Activated CD8-positive, alpha-beta T cell treated with anti-CD3 and anti-CD28 coated beads for 36 hours (primary cell): ENCODE measurements at places on chromosomes 4 and X.

GRCh38 chrX:7586126-7586525, 256.8 kb upstream of the VCX start:
- DNase-seq = no peak

DNA sequence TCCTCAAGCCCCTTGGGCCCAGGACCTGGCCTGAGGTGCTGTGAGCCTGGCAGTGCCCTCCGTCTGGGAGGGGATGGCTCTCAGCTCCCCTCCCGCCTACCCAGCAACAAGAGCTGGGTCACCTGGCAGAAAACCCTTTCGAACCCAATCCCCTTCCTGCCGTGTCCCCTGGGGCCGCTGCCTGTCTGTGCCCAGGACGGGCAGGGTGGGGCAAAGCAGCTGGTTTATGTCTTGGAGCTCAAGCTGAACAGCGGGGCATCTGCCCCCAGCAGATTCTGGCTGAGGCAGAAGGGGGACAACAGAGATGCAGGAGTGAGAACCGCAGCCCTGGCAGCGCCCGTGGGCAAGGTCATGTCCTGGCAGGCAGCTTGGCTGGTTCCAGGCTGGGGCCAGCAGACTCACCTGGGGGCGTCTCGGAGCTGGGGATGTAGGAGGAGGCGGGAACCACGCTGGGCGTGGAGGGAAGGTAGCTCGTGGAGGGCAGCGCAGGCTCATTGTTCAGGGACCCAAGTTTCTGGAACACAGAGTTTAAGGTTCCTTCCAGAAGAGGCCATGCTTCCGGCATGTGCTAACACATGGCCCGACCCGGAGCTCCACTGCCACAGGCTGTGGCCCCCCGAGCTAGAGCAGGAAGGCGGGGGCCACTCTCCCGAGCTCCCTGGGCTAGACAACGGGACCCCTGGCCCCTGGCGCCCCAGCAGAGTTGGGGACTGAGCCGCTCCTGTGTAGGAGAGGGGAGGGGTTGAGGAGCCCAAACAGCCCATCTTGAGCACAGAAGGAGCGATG, 24.2 kb downstream of the NELFA start:
- no peak for DNase-seq

GRCh38 chr4:111388561-111388960, 756.7 kb upstream of the FAM241A start:
- no peak for DNase-seq

- DNase-seq = no peak
Measured at GRCh38 chrX:16155581-16156096, 11.6 kb upstream of the MAGEB17 start.

DNA sequence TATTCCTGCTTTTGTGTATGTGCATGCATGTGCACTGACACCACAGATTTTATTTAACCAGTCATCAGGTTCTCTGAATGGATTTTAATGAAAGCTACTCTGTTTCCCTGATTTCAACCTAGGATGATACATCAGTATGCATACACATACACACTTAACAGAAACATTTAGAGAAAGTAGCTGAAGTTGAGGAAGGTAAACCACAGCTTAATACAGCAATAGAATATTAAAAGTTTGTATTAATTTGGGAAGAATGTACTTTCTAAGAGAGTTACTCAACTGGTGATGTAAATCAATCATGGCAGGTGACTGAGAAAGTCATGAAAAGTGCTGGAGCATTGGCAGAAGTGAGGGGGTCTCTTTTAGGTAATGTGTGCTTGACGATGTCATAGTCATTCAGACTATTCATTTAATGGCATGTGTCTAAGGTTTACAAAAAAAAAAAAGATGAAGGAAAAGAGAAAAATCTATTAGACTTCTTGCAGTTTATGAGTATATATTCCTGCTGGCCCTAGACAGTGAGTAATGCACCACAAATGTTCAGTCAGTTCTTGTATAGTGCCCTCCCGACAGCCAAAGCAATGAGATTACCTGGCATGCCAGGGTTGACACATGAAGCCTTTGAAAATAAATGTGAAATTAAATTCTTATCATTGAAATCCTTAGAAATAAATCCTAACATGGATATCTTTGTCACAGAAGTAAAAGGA, 187.6 kb downstream of the RAPGEF2 start:
- DNase-seq = no peak

DNA sequence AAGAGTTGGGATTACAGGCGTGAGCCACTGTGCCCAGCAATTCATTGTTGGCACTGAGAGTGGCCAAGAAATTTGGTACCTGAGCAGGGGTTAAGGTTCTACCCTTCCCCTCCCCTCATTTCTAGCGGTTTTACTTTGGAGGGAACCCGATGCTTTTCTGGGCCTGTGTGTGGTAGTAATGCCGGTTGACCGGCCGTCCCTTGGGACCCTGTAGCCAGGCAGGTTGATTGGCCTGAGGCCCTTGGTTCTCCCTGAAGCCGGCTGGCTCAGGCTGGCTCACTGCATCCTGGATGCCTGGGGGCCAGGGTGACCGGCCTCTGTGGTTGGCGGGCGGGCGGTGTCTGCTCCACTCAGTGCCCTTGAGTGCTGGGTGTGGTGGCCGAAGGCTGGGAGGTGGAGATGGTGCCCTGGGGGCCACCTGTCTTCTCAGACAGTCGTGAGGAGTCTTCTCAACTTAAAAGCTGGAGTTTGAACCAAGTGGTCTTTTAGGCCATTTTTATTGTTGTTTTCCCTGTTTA, 45.6 kb downstream of the RGS12 start:
- DNase-seq = no peak

- peak; percentile 22 for DNase-seq
Measured at GRCh38 chr4:102639598-102639997, 121.2 kb downstream of the MANBA start.

DNA sequence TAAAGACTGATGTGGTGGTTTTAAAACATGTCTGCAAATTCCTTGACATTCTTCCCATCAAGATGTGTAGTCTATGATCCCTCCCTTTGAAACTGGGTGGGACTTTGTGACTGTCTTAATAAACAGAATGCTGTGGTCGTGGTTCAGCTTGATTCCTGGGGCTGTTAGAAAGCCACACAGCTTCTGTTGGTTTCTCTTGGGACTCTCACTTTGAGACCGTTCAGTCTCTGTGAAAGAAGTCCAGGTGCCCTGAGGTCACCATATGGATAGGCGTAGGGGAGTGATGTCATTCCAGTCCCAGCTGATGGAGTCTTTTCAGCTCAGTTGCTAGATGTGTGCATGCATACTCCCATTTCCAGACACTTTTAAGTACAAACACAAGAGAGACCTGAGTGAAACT, 216.6 kb downstream of the KDR start:
- DNase-seq = no peak

DNA sequence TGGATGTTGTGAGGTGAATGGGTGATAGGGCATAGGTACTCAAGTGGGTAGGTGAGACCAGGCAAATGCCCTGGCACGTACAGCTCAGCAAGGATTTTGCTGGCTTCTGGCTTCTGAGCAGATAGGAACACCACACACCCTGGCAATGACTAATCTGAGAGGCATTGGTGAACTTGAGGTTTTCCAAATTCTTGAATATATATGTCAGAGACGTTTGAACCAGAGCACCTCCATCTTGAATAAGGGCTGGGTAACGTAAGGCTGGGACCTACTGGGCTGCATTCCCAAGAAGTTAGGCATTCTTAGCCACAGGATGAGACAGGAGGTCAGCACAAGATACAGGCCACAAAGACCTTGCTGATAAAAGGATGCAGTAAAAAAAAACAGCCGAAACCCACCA, 204.5 kb downstream of the NLGN4X start:
- no peak for DNase-seq

DNA sequence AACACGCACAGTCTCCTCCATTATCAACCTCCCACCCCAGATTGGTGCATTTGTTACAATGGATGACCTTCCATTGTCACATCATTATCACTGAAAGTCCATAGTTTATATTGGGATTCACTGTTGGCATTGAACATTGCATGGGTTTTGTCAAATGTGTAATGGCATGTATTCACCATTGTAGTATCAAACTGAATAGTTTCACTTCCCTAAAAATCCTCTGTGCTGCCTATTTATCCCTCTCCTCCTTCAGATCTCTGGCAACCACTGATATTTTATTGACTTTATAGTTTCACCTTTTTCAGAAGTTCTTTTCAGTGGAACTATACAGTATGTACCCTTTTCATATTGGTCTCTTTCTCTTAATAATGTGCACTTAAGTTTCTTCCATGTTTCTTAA, 1565.4 kb downstream of the PCDH18 start:
- no peak for DNase-seq

DNA sequence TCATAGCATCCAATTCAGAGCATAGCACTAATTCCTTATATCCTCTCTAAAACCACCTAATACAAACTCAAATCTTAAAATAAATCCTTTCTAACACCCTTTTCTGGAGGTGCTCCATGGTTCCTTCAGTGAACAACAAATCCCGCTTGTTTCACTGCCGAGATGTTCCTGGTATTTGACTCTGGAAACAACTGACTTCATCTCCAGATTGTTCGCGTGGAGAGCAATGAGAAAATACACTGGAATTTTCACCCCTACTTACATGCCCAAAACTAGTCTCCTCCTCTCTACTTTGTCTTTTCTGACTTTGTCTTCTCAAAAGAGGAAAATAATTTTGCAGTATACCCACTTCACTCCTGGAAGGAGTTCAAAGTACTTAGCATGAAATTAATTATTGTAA, 129.0 kb downstream of the PLS3 start:
- no peak for DNase-seq
